ENCODE measurements at places on chromosomes 5 and 9. TPM values are rescaled to one million over a fixed set of nuclear protein-coding genes. Genes with fewer than 3 reads are reported as not detected.

GRCh38 chr5:61334868-61335615 lies 3.0 kb downstream of the ZSWIM6 start:
- no peak for DNase-seq

- DNase-seq: no peak
Observed at GRCh38 chr5:125412561-125413495, 666.4 kb upstream of the ZNF608 start.

The CCNO gene
- under 0.01 TPM for total RNA-seq

DNA sequence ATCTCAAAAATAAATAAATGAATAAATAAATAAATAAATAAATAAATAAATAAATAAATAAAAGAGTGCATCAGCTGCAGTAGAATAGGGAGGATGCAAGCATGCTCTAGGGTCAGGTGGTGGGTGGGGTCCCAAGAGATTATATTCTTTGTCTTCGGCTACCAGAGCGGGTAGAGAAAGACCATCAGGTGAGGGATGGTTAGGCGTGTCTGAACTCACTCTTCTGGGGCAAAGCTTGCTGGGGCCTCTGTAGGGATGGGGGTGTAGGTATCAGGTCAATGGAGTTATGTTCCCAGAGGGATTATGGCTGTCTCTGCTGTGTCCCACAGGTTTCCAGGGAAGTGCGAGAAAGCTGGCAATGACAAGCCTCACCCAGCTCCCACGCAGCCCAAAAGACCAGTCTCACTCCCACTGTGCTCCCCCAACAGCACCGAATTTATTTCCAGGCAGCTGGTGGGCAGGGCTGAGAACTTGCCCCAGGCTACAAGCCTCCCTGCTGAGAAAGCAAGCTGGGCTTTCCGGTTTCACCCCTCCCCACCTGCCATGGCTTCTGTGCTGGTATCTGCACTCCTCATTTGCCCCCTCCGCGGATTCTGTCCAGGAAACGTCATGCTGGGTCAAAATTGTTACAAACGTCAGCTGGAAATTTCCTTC lies 180.8 kb downstream of the LURAP1L start:
- DNase-seq: no peak

DNA sequence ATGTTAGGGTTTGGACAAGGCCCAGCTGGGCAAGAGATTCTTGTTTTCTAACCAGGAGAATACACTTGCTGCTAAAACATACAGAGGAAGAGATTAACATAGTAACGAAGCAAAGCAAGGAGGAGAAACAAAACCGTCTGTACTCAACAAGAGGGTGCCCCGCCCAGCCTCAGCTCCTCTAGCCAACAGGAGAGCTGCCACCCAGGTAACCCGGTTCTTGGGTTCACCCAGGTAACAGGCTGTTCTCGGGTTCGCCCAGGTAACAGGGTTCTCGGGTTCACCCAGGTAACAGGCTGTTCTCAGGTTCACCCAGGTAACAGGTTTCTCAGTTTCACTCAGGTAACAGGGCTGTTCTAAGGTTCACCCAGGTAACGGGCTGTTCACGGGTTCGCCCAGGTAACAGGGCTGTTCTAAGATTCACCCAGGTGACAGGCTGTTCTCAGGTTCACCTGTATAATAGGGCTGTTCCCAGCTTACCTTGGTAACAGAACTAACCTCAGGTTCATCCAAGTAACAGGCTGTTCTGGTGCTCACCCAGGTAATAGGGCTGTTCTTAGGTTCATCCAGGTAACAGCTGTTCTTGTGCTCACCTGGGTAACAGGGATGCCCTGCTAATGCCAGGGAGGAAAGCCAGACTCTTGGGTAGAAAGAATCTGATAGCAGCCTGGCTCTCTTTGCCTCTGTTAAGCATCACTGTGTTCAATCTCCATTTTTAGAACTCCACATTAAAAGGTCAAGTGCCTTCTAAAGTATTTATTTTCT lies 271.6 kb downstream of the SYK start:
- no peak for DNase-seq

Data from hematopoietic multipotent progenitor cell (in vitro differentiated cells).